ENCODE measurements at places on chromosomes 5 and 9. TPM values are rescaled to one million over a fixed set of nuclear protein-coding genes. Genes with fewer than 3 reads are reported as not detected.

DNA sequence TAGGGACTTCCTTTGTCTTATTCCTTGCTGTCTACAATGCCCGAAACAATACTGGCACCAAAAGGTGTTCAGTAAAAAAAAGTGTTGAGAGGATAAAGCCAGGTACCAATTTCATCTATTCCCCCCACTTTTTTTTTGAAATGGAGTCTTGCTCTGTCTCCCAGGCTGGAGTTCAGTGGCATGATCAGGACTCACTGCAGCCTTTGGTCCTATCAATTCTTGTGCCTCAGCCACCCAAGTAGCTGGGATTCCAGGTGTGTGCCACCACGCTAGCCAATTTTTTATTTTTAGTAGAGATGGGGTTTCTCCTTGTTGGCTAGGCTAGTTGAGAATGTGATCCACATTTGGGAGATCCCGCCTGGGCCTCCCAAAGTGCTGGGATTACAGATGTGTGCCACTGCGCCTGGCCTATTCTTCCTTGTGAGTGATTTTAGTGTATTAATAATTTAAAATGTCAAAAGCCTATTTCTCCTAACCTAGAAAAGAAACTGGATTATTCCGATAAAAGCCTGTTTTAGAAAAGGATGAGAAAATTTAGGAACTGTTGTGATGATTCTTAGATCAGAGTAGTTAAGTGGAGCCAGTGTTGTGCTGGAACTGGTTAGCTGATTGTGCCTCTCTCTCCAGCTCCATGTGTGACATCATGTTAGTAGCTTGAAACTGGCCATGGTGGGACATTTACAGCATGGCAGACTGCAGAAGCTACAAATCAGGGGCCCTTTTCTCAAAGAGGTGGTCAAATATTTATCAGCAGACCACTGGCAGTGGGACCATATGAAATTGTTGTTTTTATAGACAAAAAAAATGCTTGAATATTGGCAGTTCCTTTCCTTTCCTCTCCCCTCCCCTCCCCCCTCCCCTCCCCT lies 14.3 kb downstream of the CDC42SE2 start:
- no peaks in the 10 kb centered on the region for H3K27me3 ChIP-seq
- DNase-seq = no peak
- H3K4me3 ChIP-seq = peak overlapping the region; percentile 78
- H3K36me3 ChIP-seq = peaks cover 1% of the 10 kb centered on the region

DNA sequence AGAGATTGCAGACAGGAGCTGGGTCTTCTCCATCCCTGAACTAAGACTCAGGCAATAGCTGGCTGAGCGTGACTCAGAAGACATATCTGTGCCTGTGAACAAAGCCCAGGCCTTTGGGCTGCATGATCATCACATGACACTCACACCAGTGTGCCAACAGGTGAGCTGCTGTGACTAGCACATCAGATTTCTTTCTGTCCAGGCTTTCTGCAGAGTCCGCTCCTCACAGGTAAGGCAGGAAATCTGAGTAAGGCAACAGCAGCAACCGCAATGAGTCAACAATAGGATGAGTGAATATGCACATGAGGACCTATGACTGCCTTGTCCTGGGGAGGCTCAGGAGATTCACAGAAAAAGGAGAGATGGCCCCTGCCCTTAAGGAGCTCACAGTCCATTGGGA lies 293.6 kb downstream of the ACTL7B start:
- no peaks in the 10 kb centered on the region for H3K36me3 ChIP-seq
- H3K27me3 ChIP-seq = peaks cover 9% of the 10 kb centered on the region
- DNase-seq = no peak
- no peak overlapping the region for H3K27ac ChIP-seq
- H3K4me1 ChIP-seq = no peaks in the 10 kb centered on the region

- peaks cover 17% of the 10 kb centered on the region for H3K36me3 ChIP-seq
- DNase-seq = no peak
- H3K27ac ChIP-seq = no peak overlapping the region
Measured at GRCh38 chr5:38465061-38465460, 91.4 kb downstream of the LIFR start.

The WDR36 gene
- 15.5 TPM for polyA plus RNA-seq

Measured in naive B cell (primary cell).